Uterus (tissue), 4 donors: ENCODE measurements at places on chromosomes 3 and 15. TPM values are rescaled to one million over a fixed set of nuclear protein-coding genes. Genes with fewer than 3 reads are reported as not detected.

DNA sequence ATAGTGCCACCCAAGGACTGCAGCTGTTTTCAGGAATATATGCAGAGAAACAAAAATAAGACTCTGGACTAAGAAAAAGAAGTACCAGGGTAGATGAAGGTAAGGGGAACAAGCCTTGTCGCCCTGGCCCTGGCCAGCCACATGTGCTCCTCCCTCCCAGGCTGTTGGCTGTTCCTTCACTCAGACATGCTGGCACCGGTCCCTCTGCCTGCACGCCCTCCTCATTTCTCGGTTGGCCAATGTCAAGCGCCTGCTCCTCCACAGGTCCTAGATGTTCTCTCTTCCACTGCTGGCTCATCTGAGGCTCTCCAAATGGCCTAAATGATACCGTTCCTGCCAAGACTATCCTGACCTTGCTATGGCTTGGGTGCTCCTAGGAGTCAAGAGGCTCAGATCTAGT is 288.4 kb upstream of the LYSMD4 start:
- no peak for DNase-seq

GRCh38 chr3:43997316-43997715 is 244.4 kb upstream of the TOPAZ1 start:
- no peak for DNase-seq

DNA sequence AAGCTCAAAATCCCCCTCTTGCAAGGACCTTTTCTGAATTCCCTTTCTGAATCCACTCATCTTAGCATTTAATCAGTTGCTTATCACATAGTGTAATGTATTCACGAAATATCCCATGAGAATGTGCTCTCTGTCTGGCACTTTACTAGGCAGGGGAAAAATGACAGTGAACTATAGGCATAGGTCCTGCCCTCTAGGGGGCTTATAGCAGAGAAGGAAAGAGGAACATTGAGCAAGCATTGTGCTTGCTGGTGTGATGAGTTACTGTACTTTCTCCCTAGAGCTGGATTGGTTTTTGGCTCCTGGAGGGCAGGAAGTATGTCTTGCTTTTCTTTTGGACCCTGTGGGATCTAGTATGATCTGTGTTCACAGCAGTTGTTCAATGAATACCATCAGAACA is 26.5 kb downstream of the DUOX2 start:
- DNase-seq = no peak

GRCh38 chr15:97023488-97023844 is 693.0 kb downstream of the NR2F2 start:
- DNase-seq = no peak

DNA sequence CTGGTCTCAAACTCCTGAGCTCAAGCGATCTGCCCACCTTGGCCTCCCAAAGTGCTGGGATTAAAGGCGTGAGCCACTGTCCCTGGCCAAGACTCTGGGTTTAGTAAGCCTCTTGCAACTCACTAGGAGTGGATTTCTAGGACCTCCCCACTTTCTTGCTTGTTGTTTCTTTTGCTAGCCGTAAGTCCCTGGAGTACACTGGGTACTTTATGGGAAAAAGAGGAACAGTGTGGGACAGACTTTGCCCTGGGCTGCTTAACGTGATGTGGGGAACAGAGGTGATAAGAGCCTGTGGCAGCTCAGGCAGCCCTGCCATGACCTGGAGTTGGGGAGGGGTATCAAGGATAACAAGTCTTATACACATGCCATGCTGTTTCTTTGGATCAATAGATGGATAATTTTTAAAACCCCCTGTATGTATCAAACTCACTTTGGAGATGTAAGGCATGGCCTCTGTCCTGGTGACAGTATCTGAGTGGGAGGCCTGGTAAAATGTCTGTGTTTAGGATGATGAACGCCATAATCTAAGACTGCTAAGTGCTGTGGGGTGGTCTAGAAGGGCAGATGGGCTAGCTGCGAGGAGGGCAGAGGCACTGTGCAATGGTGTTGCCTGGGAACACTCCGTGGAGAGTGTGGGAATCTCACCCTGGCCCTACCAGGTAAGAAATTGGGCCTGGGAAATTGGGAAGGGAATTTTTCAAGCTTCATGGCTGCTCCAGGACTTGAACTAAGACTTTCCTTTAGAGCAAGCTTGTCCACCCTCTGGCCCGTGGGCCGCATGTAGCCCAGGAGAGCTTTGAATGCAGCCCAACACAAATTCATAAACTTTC is 54.8 kb downstream of the SMAD3 start:
- DNase-seq = no peak

PLD1 gene
- total RNA-seq = 15.6 TPM

DNA sequence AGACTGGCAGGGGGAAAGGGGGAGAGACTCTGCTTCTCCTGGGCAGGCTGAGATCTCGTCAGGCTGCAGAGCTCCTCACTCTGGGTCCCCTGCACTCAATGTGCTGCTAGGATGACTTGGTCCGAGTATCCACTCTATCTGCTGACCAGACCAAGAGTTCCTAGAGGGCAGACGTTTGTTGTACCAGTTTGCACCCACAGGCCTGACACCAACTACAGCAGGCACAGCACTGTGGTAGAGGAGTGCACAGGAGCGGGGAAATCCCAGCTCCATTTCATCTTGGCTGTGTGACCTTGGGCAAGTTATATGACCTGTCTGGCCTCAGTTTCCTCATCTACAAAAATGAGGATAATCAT is 29.0 kb downstream of the CCDC12 start:
- no peak for DNase-seq

- DNase-seq = no peak
Measured at GRCh38 chr3:52801839-52802238, 7.2 kb downstream of the ITIH3 start.

GRCh38 chr3:1164101-1164500 is 71.3 kb downstream of the CNTN6 start:
- no peak for DNase-seq

- no peak for DNase-seq
Measured at GRCh38 chr3:72163809-72164634, 379.1 kb upstream of the PROK2 start.

DNA sequence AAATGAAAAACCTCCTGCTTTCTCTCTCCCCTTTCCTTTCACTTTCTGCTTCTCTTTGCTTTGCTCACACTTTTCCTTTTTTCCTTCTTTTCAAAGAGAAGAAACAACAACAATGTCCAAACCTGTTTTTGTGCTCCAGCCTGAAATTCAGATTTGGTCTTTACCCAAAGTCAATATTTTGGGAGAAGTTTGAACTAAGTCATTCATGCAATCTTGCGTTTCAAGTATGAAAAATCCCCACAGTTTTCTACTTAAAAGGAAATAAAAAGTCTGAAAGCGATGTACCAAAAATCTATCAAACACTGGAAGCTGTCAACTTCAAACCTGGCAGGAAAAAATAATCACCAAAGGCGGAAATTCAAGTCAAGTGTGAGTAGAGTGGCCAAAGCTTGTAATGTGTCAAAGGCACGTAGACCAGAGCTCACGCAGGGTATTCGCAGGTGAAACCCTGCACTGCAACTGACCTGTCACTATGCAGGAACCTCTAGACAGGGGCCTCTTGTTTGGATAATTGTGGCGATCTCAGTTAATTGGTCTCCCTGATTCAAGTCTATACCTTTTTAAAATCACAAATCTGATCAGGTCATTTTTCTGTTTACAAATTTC is 118.8 kb upstream of the GALNT15 start:
- no peak for DNase-seq

GRK7 gene
- not detected for total RNA-seq

DNA sequence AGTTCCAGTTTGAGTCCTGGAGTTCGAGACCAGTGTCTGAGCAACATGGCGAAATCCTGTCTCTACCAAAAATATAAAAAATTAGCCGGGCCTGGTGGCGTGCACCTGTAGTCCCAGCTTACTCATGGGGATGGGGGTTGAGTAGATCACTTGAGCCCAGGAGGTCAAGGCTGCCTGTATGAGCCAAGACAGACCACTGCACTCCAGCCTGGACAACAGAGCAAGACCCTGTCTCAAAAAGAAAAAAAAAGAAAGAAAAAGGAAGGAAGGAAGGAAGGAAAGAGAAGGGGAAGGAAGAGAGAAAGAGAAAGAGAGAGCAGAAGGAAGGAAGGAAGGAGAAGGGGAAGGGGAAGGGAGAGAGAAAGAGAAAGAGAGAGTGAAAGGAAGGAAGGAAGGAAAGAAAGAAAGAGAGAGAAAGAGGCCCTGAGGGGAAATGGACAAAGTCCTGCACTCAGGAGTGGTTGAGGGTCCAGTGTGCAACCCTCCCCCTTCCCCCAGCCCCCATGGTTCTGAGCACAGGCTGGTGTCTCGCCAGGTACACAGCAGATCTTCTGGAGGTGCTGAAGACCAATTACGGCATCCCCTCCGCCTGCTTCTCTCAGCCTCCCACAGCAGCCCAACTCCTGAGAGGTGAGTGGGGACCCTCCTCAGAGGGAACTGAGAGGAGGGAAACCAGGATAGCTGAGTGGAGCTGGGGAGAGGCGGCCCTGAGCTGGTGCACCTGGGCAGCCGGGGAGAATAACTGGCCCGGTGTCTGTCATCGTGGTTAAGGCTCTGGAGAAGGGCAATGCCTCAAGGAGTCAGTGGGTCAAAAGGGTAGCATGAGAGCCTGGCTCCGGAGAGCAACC is 1.2 kb downstream of the SLC51A start:
- DNase-seq = no peak

DNA sequence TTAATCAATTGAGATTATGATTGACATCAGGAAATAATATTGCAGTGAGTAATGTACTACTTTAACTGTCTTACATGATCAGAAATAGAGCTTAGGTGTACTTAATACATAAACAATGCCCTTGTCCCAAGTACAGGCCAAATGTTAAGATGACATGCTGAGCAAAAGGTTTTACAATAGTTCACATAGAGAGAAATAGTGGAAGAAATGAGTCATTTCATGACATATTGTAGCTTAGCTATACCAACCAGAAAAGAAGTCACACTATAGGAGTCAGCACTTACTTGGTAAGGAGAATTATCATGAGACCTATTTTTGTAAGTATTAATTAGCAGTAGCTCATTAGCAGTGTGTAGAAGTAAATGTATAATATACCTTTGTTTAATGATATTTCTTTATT is 96.4 kb upstream of the NANOGP8 start:
- DNase-seq = no peak

FBXW12 gene
- 0.37 TPM for total RNA-seq

- no peak for DNase-seq
Measured at GRCh38 chr3:135324301-135324700, 529.2 kb downstream of the EPHB1 start.

GRCh38 chr3:146558781-146559180 is 14.4 kb upstream of the PLSCR1 start:
- no peak for DNase-seq

DNA sequence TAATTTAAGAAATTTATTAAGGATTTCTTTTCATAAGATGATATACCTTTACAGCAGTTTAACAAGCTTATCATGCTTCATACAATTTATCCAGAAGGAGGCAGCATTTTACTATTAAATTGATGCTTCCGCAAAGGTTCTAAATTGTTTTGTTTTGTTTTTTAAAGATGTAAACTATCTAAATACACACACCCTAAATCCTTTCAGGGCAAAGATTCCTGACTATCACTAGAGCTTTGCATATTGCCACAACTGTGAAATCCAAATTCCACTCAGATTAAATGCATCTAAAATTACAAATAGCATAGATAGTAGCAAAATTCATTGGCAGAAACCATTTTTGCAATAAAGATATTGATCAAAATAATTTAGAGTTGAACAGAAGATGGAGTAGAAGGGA is 44.5 kb upstream of the CCNL1 start:
- no peak for DNase-seq

MUSTN1 gene
- total RNA-seq = 35.2 TPM

DNA sequence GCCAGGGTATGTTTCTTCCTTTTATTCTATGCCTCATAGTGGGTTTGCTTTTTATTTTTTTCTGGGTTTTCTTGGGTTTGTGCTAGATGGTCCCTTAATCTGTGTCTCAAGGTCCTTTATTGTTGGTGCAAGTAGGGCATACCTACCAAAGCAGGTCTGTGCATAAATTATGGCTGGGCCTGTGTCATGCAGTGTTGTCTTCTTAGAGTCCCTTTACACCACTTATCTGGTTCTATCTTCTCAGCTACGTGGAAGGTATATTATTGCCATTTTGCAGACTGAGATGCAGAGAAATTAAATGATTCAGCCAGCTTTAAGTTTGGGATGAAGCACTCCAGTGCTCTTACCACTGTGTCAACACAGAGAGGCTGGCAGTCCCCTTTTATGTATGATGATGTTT is 293.5 kb upstream of the SOX2 start:
- DNase-seq = no peak

PRR20G gene
- not detected for total RNA-seq

CEP152 gene
- total RNA-seq = 4.9 TPM

DNA sequence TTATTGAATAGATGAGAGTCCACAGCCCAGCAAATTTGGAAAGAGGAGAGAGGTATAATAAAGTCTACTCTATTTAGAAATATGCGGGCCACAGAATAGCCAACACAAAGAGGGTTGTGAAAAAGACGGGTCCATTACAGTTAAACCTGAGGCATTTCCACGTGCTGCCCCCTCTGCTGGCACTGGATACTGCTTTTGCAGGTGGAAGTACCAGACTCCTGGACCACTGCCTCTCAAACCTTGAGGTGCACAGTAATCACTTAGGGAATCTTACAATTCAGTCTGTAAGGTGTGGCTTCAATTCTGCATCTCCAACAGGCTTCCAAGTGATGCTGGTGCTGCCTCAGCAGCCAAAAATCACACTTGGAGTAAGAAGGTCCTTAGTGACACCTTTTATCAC is 3.0 kb upstream of the TFDP2 start:
- DNase-seq = no peak

SPSB4 gene
- total RNA-seq = 3.5 TPM

- DNase-seq = no peak
Measured at GRCh38 chr15:69926721-69927120, 171.0 kb downstream of the TLE3 start.

AMOTL2 gene
- total RNA-seq = 66.9 TPM

- DNase-seq = no peak
Measured at GRCh38 chr15:69780981-69781380, 316.7 kb downstream of the TLE3 start.

DNA sequence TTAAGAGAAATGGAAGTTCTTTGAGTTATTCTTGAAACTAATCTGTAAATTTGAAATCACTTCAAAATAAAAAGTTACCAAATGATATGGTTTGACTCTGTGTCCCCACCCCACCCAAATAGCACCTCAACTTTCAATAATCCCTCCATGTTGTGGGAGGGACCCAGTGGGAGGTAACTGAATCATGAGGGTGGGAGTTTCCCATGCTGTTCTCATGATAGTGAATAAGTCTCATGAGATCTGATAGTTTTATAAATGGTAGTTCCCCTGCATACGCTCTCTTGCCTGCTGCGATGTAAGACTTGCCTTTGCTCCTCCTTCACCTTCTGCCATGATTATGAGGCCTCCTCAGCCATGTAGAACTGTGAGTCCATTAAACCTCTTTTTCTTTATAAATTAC is 690.7 kb upstream of the ZNF385D start:
- DNase-seq = no peak

DNA sequence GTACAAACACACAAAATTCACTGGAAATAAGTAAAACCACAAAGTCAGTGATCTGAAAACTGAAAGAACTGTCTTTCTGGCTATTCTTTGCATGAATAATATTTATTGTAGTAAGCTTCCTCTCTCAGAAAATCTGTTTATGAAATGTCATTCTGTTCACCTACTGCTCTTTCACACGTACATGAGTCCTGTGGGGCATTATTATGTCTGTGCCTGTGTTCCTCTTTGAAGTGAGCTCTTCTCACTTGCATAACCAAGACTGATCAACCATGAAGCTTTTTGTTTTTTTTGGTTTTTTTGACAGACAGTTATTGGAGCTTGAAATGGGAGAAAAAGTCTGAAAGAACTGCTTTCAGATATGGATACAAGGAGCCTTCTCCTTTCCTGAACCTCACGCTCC is 195.8 kb downstream of the PLCH1 start:
- DNase-seq = no peak

TRPM1 gene
- total RNA-seq = not detected

- no peak for DNase-seq
Measured at GRCh38 chr3:167030082-167030725, 349.9 kb downstream of the ZBBX start.
